Prostate gland (tissue), 2 donors: ENCODE measurements at places on chromosomes 2 and 18.

DNA sequence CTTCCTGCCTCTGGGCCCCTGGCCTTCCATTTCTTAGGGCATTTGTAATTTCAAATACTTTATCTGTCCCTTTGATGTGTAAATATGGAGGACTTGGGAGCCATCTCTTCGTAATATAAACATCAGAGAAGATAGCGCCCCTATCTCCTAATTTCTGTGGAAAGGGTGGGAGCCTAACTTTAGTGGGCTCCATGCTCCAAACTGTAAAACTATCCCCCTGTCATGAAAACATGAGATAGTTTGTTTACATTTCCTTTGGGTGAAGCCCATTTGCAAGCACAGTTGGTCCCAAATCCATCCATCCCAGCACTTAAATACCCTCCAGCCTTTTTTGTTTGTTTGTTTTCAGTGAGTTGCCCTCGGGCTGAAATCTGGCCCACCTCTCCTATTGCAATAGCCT lies 782.6 kb upstream of the FSHR start:
- no peak for DNase-seq

GRCh38 chr2:38474021-38474456 lies 97.0 kb upstream of the ATL2 start:
- no peak for DNase-seq

- no peak for DNase-seq
Observed at GRCh38 chr2:9764153-9764778, 79.0 kb upstream of the TAF1B start.

- DNase-seq: no peak
Observed at GRCh38 chr2:67489396-67489795, 92.3 kb downstream of the ETAA1 start.

DNA sequence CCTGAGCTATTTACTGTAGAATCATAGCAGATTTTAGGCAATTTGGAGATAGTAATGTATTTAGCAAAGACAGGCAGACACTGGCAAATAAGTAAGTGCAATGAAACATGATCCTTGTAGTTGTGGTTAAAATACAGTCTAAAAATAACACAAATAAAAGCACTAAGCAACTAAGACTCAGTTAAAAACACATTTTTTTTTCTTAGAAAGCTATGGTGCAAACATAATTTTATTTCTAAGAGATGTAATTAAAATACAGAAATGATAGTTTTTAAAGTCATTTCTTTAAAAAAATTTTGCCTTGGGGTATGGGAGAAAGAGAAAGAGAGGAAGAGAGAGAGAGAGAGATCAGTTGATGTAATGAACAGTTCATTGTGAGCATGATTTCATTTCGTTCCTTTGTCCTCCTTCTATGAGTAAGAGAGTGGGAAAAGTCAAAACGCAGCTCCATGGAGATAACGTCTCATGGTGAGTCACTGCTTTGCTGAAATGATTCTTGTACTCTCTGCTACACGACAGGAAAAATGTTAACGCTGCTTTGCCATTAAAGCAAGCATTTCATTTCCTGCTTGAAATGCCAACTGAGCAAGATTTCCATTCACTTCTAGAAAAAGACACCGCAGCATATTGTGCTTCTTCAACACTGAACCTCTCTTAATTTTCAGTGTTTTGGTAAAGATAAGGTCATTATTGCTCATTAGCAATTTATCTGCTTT lies 61.3 kb upstream of the PGAP1 start:
- peak; percentile 12 for DNase-seq

- no peak for DNase-seq
Observed at GRCh38 chr2:240168546-240169361, 28.3 kb upstream of the OTOS start.

DNA sequence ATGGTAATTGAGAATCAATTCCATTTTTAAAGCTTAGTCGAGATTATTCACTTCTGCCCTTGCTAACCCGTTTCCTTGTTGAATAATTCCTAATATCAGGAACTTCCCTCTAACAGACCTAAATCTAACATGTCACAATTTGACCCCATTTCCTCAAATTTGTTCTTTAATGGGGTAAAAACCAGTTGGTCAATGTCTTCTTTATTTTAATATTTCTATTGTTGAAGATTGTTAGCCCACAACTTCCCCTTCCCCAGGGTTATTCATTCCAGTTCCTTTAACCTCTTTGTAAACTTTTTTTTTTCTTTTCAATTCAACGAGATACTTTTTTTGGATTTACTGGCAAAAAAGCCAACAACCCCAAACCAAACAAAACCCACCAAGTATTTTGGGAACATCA lies 7.3 kb downstream of the TNFRSF11A start:
- DNase-seq: no peak

DNA sequence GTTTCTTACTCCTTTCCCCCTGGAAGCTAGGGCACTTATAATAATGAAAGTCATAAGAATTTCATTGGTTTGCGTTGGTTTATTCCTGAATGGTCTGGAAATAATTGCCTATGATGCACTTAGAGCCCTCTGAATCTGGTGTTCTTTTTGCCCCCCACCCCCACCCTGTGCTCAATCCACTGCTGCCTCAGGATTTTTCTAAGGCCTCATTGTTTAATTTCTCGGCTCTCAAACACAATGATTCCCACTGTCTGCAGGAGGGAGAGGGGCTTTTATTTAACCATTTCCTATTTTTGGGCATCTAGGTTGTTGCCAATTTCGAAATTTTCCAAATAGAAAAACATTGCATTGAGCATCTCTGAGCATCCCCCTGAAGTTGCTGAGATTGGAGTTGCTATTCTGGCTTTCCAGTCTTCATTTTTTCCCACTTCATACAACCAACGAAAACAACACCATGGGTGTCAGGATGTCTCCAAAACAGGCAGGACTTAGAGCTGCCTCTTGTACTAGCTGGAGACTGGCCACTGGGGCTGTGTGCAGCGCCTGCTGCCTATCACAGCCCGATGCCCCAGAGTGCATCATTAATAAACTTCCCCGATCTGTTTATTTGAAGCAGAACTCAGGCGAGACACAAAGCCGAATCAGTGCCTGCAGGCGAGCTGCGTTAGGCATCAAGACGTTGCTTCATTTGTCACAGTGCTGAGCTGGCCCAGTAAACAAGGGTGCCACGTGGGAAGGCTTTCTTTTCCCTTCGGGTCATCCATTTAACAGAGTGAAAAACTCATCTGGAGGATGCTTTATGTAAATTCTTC lies 1.8 kb upstream of the PCARE start:
- no peak for DNase-seq
